ENCODE measurements at places on chromosomes 1 and 21. TPM values are rescaled to one million over a fixed set of nuclear protein-coding genes. Genes with fewer than 3 reads are reported as not detected.

GRCh38 chr1:181159451-181160140 lies 71.1 kb downstream of the IER5 start:
- DNase-seq: no peak

GRCh38 chr1:209620487-209620884 lies 31.7 kb downstream of the LAMB3 start:
- no peak for DNase-seq

GRCh38 chr1:154736841-154737240 lies 128.9 kb upstream of the ADAR start:
- peak; percentile 60 for DNase-seq

DNA sequence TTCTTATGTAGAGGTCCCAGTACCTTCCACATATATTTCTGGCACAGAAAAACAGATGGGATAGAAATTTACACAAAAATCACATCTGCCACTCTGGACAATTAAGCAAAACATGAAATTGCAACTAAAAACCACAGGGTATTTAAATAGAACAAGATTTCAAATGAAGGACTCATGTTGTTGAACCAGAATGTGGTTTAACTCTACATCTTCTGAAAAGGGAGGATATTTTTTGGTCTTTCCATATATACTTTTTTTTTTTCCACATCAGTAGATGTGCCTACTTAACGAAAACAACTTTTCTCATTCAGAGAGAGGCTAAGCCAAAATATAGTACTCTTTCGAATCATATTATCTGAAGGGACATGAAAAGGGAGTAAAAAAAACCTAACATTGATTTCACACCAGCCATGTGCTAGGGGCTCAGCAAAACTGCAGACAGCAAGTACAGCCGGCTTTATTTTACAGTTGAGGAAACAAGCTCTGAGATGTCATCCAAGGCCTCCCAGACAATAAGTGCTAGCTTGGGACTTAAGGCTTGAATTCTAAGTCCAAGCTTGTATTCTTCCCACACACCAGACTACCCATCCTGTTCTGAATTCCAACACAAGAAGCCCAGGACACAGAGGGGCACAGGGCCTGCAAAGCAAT lies 208.9 kb downstream of the PBX1 start:
- no peak for DNase-seq

DNA sequence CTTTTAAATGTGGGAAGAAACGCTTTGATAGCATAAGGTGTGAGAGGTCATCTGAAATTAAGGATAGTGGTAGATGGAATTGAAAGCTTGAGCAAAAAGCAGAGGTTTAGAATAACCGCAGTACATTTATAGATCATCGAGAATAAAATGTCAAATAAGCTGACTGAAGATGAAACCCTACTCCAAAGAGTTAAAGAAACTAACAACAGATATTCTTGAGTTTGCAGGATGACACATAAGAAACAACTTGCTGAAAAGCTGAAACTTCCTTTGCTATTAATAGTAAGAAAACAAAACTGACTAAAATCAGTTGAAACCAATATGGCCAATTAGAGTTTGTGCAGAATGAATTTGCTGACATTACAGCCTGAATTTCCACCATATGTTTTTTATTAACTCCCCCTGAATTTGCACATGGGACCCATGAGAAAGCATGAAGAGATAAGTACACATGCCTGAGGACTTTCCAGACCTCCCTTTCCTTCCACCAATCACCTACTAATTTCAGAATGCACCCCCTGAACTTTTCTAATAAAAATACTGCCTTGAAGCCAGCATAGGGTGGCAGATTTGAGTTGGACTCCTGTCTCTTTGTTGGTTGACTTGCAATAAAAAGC lies 1.7 kb upstream of the C1orf185 start:
- no peak for DNase-seq

DNA sequence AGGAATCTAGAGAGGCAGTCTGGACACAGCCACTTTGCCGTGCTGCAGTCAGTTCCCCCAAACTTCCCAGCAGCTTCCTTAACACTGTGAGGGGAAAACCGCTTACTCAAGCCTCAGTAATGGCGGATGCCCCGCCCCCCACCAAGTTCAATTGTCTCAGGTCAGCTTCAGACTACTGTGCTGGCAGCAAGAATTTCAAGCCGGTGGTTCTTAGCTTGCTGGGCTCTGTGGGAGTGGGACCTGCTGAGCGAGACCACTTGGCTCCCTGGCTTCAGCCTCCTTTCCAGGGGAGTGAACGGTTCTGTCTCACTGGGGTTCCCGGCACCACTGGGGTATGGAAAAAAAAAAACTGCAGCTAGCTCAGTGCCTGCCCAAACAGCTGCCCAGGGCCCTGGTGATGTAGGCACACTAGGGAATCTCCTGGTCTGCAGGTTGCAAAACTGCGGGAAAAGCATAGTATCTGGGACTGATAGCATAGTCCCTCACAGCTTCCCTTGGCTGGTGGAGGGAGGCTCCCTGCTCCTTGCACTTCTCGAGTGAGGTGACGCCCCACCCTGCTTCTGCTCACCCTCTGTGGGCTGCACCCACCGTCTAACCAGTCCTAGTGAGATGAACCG lies 23.7 kb upstream of the HFM1 start:
- DNase-seq: no peak

- DNase-seq: peak; percentile 85
Observed at GRCh38 chr1:67970088-67970487, 80.3 kb downstream of the DIRAS3 start.

DNA sequence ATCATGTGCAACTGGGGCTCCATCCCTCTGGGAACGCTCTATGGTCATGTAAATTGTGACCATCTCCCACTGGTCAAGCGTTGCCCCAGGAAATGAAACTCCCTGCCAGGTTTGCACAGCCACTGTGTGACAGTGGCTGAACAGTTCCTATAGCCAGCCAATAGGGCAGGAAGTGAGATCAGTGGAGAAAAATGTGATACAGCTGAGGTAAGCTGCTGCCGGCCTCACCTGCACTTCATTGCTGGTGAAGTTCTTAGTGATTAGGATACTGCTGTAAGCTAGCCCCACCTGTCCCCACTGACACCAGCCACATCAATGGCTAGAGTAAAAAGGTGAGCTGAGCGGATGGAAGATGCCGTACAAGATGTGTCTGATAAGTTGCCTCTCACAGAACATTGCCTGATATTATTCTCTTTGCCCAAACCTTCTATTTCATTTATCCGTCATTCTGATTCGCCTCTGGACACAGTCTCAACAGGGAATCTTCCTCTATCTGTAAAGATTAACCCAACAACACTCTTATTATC lies 38.4 kb upstream of the CDC42BPA start:
- DNase-seq: no peak

GRCh38 chr1:190619724-190620123 lies 142.1 kb upstream of the BRINP3 start:
- no peak for DNase-seq

DNA sequence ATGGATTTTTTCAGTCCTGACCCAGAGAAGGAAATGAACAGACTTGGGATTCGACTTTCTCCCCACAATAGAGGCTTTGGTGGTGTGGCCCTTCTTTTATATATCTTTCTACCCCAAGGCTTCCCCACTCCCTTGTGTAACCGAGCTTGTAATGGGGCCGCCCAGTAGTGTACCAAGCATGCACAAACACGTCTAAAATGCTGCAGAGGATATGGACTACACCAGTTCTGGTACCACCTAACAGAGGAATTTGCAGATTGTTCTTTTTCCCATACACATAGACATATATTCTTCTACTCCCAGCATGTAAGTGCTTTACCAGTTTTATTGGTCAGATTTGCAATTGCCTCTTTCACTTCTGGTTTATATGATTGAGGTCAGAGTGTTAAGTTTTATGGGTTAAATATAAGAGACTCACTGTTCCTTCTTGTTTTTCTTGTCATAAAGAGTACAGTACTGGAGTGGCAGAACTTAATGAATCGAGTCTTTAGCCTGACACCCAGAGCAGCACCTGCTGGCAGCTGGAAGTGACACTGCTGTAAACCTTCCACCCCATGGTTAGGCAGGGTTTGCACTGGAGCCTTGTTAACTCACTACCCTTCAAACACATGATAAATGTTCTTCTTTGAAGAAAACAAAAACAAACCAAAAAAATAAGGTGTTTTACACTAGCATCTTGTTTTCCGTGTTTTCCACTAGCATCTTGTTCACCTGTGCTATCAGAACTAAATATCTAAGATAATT lies 198.6 kb downstream of the PTPRC start:
- DNase-seq: no peak

DNA sequence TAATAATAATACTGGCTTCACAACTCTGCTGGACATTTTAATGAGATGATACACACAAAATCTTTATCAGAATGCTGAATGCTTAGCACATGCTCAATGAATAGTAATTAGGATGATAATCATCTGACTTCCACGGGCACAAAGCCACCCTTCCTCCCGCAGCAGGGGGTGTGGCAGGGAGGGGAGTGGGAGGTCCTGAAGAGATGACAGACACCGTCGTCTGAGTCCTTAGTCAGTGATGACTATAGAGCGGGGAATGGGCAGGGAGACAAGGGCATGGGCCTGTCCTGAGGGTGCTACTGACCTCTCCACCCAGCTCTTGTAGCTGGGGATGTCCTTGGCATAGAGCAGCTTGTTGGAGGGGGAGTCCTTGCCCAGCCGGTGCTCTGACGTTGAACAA lies 117.6 kb upstream of the CD34 start:
- no peak for DNase-seq

- DNase-seq: no peak
Observed at GRCh38 chr21:43783098-43783700, 6.2 kb upstream of the RRP1 start.

Gene TACSTD2
- total RNA-seq: 13.3 TPM

Gene UBE2U
- total RNA-seq: not detected

Data from HFFc6 (cell line).